Bronchial epithelial cell (primary cell): ENCODE measurements at places on chromosomes 7 and 10.

- peak; percentile 36 for DNase-seq
Measured at GRCh38 chr10:24415455-24416125, 206.7 kb downstream of the KIAA1217 start.

- DNase-seq = no peak
Measured at GRCh38 chr10:102403115-102403514, 7.6 kb downstream of the NFKB2 start.

- DNase-seq = no peak
Measured at GRCh38 chr10:110379831-110380230, 75.1 kb upstream of the SMNDC1 start.

DNA sequence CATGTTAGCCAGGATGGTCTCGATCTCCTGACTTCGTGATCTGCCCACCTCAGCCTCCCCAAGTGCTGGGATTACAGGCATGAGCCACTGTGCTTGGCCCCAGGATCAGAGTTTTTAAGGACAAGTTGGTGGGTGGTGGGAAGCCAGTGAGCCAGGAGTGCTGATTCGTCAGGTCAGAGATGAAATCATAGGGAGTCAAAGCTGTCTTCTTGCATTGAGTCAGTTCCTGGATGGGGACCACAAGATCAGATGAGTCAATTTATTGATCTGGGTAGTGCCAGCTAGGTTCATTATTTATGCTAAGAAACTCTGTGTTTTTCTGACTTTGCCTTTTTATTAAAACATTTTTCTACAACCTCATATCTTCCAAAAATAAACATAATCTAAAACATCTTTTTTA lies 423.8 kb downstream of the ARL4A start:
- DNase-seq = peak; percentile 47

- no peak for DNase-seq
Measured at GRCh38 chr10:130895161-130895560, 416.4 kb downstream of the TCERG1L start.

DNA sequence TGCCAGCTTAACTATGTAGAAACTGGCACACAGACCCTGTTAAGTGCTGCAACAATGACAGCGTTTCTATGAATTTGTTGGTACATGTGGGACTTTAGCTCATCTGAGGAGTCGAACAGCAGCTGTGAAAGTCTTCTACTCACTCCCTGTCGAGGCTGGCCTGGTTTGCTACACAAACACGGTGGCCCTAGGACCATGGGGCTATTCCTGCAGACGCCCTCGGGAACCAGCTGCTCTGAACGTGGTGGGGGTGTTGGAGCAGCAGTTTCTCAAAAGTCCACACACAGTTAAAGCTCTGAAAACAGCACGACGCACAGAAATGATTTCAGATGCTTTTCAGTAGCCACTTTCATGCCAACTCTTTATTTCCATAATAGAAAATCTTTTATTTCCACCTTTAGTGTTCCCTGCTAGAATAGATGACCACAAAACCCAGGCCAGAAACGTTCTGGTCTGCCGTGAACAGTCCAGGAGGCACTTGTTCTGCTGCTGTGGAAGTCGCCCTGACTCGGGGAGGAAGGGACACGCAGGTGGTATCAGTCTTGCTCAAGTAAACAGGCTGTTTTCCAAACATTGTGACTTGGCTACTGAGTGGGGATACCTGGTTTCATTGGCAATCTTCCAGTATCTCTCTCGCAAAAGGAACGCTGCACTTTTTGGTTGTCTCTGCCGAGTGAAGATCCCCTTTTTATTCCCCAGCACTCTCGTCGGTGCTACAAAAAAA lies 21.5 kb downstream of the GUSB start:
- DNase-seq = no peak

GRCh38 chr7:147805996-147806576 lies 784.5 kb upstream of the C7orf33 start:
- no peak for DNase-seq

GRCh38 chr10:3692387-3692999 lies 92.5 kb downstream of the KLF6 start:
- no peak for DNase-seq

DNA sequence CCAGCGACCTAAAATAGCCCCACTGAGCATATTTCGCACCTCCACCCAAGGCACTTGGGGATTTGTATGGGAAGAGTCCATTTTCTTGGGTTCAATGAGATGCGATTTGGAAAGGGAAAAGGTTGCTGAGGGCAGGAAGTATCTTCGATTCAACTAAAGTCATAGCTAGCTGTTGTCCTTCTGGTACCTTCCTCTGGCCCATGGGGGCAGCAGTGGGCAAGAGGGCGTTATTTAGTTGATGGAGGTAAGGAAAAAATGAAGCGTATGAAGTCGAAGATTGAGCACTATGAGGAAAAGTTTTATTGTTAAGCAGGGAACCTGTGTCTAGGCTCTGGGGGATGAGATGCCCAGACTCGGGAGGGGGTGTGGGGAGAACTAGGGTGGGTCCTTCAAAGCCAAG lies 135.4 kb downstream of the EVX1 start:
- no peak for DNase-seq

- no peak for DNase-seq
Measured at GRCh38 chr7:1325246-1325645, 92.6 kb downstream of the UNCX start.

DNA sequence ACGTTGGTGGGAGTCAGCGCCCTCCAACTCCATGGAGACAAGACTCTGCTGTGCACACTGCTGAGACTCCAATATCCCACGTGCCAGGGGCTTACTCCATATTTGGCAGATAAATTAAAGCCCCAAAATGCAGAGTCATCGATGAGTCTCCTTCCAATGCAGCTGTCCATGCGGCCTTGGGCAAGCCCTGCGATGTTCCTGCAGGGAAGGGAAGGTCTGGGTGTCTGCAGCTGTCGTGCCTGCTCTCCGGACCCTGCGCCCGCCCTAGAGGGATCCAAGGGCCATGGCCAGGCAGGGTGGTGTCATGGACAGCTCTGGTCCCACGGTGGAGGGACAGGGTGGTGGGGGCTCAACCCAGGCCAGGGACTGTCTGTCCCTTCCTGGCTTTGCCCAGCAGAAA lies 185.2 kb downstream of the PTPRN2 start:
- DNase-seq = no peak

GRCh38 chr10:47038881-47039561 lies 127.8 kb downstream of the PTPN20 start:
- DNase-seq = no peak

GRCh38 chr7:16889851-16890415 lies 8.2 kb upstream of the AGR3 start:
- peak; percentile 57 for DNase-seq

DNA sequence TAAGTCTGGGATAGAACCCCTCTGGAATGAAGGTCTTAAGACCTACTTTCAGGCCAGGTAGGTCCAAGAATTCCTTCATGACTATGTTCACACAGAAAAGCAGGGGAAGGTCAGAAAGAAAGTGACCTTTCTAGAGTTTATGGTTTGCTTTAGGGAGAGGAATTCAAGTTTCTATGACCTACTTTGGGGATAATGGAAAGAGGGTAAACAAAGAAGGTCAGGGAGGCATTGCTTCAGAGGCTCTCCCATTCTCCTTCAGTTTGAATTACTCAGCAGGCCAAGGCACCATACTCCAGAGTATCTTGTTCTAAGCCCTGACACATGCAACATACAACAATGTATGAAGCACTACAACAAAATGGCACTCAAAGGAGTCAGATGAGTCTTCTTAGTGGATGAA lies 11.5 kb upstream of the MACC1 start:
- no peak for DNase-seq

- peak; percentile 92 for DNase-seq
Measured at GRCh38 chr10:99732033-99732842, at the start of the genes COX15 and CUTC. Gene COX15 (minus strand): TSS chr10:99732127. CDS start chr10:99732049, 78 bp downstream. Gene CUTC (plus strand): TSS chr10:99732234. CDS start chr10:99732349, 115 bp downstream.

GRCh38 chr10:80713398-80713928 lies 175.8 kb downstream of the SH2D4B start:
- no peak for DNase-seq

DNA sequence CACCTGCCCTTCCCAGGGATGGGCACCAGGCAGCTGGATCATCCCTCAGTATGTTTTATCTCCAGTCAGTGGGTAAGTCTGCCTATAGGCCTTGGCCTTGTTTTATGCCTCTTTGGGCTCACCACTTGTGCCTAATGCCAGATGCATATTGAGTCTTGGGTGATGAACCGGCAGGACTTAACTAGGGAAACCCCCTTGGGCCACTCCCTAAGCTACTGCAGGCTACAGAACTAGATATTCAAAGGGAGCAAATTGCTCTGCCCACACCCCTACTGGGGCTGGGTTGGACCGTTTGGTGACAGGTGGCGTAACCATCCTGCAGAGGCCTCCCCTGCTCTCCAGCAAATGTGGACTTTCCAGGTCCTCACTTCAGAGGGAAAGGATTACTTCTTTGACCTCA lies 115.7 kb upstream of the GDF10 start:
- no peak for DNase-seq

DNA sequence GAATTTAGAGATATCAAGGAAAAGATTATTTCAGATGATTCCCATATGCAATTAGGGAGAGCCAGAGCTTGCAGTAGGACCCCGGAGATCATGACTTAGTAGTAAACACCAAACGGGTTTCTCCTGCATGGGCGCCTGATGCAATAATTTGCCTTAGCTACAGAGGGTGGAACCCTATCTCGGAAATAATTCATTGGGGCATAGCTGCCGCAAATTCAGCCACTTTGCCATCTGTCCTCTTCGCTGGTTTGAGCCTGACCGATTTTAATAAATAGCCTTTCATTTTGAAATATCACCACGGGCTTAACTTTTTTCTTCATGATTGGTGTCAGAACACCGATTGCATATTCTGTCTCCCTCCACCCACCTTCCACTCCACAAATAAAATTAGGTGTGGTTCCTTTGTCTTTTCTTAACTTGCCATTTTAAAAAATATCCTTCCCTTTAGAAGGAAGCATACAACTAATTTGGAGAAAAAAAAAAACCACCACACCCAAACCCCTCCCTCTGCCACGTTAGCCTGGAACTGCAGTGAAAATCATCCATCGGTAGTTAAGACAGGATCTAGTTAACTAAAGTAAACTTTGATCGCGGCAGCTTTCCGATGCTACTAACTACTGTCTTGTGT lies 1.4 kb downstream of the GARS1 start:
- DNase-seq = peak; percentile 41

DNA sequence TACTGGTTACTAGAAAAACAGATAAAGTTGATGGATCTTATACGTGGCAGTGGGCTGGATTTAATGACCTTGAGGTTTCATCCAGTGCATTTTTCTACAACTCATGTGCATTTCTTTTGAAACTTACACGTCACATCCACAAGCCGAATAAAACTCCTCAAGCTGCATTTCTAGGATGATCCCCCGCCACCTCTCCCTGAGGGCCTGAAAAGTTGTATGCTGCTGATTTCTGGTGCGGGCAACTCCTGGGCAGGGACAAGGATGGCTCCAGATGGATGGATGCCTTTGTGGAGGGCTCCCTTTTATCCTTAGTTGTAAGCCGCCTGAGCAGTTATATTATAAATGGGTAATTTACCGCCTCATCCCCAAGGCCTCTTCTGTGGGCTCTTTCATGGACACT lies 1091.1 kb downstream of the LRMDA start:
- DNase-seq = no peak

GRCh38 chr10:120971671-120972070 lies 120.5 kb downstream of the WDR11 start:
- DNase-seq = no peak

GRCh38 chr7:149720372-149721083 lies 52.9 kb downstream of the ZNF467 start:
- DNase-seq = no peak

GRCh38 chr10:77862595-77862994 lies 64.0 kb downstream of the DLG5 start:
- DNase-seq = no peak

GRCh38 chr7:22317632-22318031 lies 39.3 kb downstream of the RAPGEF5 start:
- DNase-seq = no peak

DNA sequence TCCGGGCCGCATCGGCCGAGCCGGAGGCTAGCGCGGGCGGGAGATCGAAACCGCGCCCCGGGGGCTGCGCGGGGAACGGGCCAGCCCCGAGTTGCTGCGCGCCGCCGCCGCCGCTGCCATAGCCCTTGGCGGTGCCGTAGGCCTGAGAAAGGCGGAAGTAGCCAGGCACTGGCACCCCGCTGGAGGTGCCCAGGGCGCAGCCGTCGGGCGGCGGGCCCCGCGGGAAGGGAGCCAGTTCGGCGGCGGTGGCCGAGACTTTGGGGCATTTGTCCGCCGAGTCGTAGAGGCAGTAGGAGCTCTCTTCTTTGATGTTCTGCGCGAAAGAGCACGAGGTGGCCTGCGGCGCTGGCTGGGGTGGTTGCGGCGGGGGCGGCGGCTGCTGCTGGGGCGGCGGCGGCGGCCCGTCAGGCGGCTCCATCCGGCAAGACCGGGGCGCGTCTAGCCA lies 587 bp downstream of the HOXA10 start:
- no peak for DNase-seq

GRCh38 chr7:27242555-27243339 lies at the start of gene EVX1:
Gene EVX1 (plus strand): TSS chr7:27242802. CDS start chr7:27243031, 229 bp downstream.
- no peak for DNase-seq

- DNase-seq = no peak
Measured at GRCh38 chr10:20256969-20257368, 440.7 kb downstream of the PLXDC2 start.

- DNase-seq = peak; percentile 3
Measured at GRCh38 chr7:158495786-158496185, 91.8 kb downstream of the PTPRN2 start.

GRCh38 chr7:99562114-99562784 lies 3.8 kb downstream of the ZNF655 start:
- DNase-seq = no peak

- no peak for DNase-seq
Measured at GRCh38 chr7:47297120-47297519, 284.8 kb downstream of the TNS3 start.

GRCh38 chr10:133032231-133032630 lies 55.5 kb upstream of the ADGRA1 start:
- DNase-seq = no peak

DNA sequence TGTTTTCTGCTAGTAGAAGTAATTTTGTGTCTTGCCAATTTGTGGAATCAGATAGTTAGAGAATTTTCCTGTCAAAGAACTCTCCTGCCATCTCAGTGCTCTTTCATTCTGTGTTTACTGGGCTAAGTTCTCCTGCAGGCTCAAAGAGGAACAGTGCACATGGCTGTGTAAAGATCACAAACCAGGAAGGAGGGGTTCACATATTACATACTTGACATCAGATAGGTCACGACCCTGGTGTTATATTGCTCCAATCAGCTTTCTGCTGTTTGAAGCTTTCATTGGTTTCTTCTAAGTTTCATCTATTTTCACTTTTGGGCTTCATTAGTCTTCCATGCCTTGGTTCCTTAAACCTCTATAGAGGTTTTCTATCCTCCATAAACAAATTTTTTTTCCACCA lies 13.5 kb upstream of the ELMO1 start:
- no peak for DNase-seq

GRCh38 chr7:71349682-71350481 lies 217.9 kb downstream of the GALNT17 start:
- no peak for DNase-seq

DNA sequence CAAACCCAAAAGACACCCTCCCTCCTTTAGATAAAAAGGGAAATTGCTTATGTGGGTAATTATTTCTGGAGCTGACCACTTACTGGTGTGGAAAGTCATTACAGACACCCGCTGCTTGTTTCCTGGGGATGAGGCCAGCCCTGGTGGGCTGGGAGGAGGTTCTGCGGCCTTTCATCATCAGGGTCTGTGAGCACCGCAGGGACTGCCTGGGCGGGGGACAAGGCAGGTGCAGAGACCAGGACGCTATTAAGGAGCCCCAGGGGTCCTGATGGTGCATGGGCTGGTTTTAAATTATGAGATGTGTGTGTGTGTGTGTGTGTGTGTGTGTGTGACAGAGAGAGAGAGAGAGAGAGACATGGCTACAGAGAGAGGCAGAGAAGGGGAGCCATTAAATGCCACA lies 171.2 kb downstream of the DNAJB6 start:
- DNase-seq = no peak
